CD4-positive, alpha-beta T cell (primary cell): ENCODE measurements at places on chromosomes 12 and 14.

DNA sequence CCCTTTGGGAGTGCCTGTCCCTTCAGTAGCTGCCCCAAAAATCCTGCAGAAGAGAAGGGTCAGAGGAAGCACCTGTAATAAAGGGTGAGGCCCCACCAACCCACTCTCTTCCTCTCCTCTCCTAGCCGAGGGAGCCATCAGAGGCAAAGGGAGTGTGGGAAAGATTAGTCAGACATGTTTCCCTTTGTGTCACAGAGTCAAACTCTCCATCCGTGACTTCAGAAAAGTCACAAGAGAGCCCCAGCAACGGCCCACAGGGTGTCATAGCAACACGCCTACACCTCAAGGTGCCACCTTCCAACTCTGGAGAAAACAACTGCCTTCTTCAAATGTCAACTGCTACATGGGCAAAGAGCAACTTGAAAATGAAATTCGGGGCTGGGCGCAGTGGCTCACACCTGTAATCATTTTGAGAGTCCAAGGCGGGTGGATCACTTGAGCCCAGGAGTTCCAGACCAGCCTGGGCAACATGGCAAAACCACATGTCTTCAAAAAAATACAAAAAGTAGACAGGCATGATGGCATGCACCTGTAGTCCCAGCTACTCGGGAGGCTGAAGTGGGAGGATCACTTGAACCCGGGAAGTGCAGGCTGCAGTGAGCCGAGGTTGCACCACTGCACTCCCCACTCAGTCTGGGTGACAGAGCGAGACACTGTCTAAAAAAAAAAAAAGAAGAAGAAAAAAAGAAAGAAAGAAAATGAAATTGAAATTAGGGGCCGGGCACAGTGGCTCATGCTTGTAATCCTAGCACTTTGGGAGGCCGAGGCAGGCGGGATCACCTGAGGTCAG lies 17.7 kb upstream of the CD27 start:
- peak; percentile 76 for DNase-seq

- peak; percentile 65 for DNase-seq
Measured at GRCh38 chr12:106753526-106753925, 21.0 kb upstream of the RIC8B start.

GRCh38 chr12:83865431-83865830 lies 1047.2 kb downstream of the SLC6A15 start:
- DNase-seq, result no peak

DNA sequence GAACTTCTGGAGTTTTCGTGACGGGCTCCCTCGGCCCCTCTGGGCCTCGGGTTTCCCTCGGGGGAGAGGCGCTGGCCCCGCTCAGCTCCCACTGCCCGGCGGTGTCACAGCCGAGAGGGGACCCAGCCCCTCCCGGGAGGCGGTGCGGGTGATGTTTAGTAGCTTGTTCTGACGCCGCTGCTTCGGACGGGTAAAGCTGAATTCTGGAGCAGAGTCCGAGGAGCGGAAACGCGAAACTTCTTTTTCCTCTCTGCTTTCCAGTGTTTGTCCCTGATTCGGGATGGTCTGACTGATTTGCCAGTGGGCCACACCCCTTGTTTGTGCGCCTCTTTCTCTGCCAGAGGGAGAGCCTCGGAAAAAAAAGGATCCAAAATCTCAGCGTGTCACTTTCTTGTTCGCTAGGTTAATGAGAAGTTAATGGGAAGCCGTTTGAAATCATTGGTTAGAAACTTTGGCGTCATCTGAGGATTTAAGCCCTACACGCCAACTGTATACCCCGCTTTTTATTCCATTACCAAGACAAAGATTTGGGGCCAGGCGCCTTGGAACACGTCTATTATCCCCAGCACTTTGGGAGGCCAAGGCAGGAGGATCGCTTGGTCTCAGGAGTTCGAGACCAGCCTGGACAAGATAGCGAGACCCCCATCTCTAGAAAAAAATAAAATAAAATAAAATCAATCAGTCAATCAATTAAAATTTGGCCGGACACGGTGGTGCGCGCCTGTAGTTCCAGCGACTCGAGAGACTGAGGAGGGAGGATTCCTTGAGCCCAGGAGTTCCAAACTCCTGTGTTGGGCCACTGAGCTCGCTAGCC lies 756 bp downstream of the TULP3 start:
- peak; percentile 12 for DNase-seq

DNA sequence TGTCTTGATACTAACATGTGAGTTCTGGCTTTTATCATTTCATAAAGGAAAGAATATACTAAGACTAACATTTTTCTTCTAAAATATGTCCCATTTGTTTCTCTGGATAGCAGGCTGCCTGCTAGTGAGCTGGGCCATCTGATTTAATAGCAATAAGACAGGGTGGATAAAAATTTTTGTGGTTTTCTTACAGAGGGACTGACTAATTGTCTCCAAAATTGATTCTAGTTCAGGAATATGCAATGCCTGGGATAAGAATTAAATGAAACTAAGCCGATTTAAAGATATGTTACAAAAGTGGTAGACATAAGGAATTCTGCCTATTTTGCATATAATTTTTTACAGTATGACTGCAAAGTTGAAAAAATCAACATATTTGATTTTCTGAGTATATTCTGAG lies 252.9 kb upstream of the NAV3 start:
- no peak for DNase-seq

DNA sequence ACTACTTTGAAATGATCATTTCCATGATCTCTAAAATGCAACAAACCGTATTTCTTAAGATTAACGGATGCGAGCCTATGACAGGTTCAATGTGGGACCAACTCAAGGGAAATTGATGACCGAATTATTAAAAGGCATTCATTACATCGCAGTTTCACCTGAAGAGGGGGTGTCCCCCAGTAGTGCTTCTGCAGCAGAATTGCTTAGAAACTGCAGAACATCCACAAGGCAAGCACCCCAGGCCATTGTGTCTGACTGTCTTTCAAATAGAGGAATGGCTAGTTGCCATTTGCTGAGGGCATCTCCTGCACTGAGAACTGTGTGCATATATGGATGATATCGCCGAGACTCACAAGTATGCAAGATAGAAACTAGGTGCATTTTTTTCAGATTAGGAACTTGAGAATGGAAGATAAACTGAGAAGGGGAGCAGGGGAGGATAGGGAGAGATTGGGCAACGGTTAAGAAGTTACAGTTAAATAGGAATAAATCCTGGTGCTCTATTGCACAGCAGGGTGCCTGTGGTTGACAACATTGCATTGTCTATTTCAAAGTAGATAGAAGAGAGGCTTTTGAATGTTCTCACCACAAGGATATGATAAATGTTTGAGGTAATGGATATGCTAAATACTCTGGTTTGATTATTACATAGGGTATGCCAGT lies 234.3 kb upstream of the PLEKHG7 start:
- DNase-seq, result no peak

- no peak for DNase-seq
Measured at GRCh38 chr12:81617915-81618314, 141.2 kb downstream of the PPFIA2 start.

DNA sequence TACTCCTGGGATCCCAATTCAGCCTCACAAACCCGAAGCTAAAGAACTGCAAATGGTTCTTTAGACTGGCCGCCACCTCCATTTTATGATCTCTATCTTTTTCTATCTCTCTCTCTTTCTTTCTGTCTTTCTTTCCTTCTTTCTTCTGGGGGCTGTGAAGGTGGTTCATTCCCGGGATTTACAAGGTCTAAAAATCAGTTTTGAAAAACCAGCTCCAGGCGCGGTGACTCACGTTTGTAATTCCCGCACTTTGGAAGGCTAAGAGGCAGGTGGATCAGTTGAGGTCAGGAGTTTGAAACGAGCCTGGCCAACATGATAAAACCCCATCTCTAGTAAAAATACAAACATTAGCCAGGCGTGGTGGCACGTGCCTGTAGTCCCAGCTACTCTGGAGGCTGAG lies 67.2 kb upstream of the VASH1 start:
- no peak for DNase-seq

DNA sequence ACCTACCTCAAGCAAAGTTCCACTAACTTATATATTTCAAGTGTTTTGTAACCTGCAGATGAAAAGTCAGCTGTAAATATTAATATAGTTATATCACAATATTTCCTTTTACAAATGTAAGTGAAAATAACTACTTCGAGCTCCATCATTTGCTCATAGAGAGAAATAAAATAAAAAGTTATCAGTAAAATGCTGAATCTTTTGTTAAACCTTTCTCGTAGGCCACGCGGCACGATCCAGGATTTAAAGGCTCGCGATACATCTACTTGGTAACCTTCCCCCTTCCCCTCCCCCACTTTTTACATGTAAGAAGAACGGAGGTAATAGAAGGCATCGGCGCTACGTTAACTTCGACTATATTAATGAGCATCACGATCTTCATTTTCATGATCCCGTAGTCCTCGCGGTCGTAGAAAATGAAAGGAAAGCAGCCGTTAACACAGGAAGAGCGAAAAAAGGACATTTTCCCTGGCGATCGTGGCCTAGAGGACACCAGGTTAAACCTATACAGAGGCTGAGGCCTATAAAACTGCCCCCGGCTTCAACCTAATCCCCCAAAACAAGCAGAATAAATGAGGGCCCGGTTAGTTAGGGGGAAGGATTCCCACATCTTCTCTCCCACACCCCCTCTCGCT lies 508 bp downstream of the HNRNPC start:
- DNase-seq, result no peak

- DNase-seq, result no peak
Measured at GRCh38 chr12:1130164-1130563, 139.1 kb downstream of the ERC1 start.

GRCh38 chr12:4169531-4169930 lies 104.0 kb upstream of the CCND2 start:
- DNase-seq, result no peak

- no peak for DNase-seq
Measured at GRCh38 chr12:109767456-109767855, 53.8 kb downstream of the FAM222A start.

GRCh38 chr12:126773491-126773890 lies 1493.5 kb upstream of the TMEM132C start:
- no peak for DNase-seq

GRCh38 chr14:56918849-56919574 lies 108.7 kb upstream of the OTX2 start:
- DNase-seq, result no peak

- DNase-seq, result no peak
Measured at GRCh38 chr12:5685935-5686334, 254.0 kb downstream of the NTF3 start.

- DNase-seq, result no peak
Measured at GRCh38 chr12:56080556-56081138, 682 bp downstream of the ERBB3 start.

- no peak for DNase-seq
Measured at GRCh38 chr12:64720884-64721283, 38.3 kb downstream of the GNS start.

GRCh38 chr12:46585854-46586621 lies 213.5 kb upstream of the SLC38A2 start:
- peak; percentile 22 for DNase-seq

DNA sequence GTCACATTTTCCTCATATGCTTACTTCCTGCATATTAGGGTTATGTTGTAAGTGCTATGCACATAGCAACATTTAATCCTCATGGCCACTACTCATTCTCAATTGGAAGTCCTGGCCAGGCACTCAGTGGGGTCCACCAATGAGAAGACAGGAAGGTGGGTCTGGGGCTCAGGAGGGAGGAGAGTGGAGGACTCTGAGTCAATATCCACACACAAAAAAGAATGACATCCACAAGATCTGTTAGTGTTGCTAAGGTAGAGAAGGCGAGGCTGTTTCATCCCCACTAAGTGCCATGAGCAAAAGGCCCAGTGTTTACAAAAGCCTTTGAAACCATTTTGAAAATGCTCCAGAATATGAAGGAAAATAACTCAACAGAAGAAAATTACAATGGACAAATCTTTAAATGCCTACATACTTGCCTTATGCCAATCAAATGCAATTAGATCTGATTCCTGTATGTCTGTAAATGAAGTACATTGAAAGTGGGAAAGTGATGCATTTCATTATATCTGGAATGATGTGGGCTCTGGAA lies 53.9 kb downstream of the EID3 start:
- no peak for DNase-seq

- DNase-seq, result no peak
Measured at GRCh38 chr14:68939893-68940613, 39.0 kb downstream of the ACTN1 start.

GRCh38 chr12:66196806-66197205 lies 7.8 kb downstream of the IRAK3 start:
- DNase-seq, result no peak

GRCh38 chr14:100616854-100617409 lies 29.7 kb upstream of the BEGAIN start:
- no peak for DNase-seq

GRCh38 chr14:52110441-52111086 lies 41.7 kb upstream of the NID2 start:
- no peak for DNase-seq

DNA sequence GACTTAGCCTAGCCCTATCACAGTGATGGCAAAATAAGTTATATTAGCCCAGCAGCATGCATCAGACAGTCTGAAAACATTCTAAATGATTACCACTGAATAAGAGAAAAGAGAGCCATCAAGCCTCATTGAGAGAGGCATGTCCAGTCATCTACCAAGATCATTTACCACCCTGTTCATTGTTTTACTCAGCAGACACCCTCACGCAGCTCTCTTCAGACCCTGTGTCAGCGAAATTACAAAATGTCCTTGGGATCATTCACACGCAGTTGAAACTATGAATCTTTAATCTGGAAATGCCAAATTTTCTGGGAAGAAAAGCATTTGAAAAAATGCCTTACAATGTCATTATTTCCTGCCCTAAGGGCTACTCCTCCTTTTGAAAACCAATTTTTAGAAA lies 89.5 kb downstream of the PTPRO start:
- no peak for DNase-seq

DNA sequence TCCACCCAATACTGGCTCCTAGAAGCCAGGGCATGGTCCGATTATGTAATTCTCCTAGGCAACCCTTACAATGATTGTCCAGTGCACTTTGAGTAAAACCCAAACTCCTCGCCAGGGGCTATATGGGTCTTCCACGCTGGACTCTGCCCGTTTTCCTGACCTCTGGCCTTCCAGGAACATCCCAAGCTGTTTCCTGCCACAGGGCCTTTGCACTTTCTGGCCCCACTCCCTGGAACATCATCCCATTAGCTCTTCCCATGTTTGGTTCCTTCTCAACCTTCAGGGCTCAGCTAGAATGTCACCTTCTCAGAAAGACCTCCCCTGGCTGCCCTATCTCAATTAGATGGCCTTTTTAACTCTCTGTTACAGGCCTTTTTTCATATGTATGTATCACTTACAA lies 85.4 kb downstream of the IRF2BPL start:
- DNase-seq, result no peak

DNA sequence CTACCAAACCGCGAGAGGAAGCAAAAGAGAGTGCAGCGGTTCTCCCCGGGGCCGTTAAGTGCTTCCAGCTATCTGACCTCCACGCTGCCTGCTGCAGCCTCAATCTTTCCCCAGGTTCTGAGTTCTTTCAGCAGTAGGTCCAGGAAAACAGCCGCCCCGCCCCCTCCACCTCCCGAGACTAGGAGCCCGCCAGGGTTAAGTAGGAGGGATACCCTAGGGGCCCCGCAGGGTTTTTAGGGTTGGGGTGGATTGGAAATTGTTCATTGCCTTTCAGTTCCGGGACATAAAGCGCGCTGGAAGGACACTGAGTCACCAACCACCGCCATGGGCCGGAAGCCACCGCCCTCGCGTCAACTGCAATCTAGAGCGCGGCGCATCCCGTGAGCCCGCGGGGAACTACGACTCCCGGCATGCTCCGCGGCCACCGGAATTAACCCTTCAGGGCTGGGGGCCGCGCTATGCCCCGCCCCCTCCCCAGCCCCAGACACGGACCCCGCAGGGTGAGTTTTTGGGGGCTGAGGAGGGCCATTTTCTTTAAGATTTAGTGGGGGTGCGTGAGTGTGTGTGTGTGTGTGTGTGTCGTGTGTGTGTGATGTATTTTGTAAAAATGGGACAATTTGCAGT lies at the start of gene MYL6B:
MYL6B (plus strand) TSS at position 456 of the 624 bp plus-strand sequence. CDS start 1,332 bp downstream, outside the sequence.
- DNase-seq, result peak; percentile 90
